ENCODE measurements at places on chromosomes 1 and 21. TPM values are rescaled to one million over a fixed set of nuclear protein-coding genes. Genes with fewer than 3 reads are reported as not detected.

- DNase-seq = no peak
Observed at GRCh38 chr1:111639602-111640198, 20.1 kb downstream of the RAP1A start.

DNA sequence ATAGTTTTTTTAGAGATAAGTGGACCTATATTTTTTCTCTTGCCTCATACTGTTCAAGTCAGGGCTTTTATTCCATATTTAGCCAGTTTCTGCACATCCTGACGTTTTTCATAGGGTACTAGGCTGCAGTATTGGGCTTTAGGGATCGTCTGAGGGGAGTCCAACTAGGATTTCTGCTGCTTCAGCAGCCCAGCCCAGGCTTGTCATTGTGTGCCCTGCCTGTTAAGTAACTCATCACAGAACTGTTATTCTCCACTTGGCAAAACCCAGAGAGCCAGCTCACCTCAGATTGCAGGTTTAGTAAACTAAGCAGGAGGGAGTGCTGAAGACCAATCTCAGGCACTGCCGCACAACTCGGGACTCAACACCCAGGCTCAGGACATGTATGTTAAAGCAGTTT lies 2.8 kb downstream of the GALNT2 start:
- DNase-seq = peak; percentile 41

GRCh38 chr1:214603819-214604252 lies 841 bp downstream of the CENPF start:
- DNase-seq = peak; percentile 67

Gene C4BPB
- not detected for total RNA-seq

Gene FMO4
- total RNA-seq = 2.5 TPM

Gene EPHA2
- 64.3 TPM for total RNA-seq

DNA sequence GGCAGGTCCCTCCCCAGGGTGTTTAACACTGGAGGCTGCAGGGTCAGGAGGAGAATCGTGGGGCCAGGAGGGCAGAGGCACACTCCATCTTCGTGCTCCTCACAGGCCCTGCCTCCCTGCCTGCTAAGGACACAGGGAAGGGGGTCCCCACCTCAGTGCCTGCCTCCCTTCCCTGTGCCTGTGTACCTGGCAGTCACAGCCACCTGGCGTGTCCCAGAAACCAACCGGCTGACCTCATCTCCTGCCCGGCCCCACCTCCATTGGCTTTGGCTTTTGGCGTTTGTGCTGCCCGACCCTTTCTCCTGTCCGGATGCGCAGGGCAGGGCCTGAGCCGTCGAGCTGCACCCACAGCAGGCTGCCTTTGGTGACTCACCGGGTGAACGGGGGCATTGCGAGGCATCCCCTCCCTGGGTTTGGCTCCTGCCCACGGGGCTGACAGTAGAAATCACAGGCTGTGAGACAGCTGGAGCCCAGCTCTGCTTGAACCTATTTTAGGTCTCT lies 623 bp upstream of the BGLAP start:
- no peak for DNase-seq

- DNase-seq = no peak
Observed at GRCh38 chr1:185603158-185603557, 131.0 kb upstream of the HMCN1 start.

Gene IKBKE
- 7.3 TPM for total RNA-seq

DNA sequence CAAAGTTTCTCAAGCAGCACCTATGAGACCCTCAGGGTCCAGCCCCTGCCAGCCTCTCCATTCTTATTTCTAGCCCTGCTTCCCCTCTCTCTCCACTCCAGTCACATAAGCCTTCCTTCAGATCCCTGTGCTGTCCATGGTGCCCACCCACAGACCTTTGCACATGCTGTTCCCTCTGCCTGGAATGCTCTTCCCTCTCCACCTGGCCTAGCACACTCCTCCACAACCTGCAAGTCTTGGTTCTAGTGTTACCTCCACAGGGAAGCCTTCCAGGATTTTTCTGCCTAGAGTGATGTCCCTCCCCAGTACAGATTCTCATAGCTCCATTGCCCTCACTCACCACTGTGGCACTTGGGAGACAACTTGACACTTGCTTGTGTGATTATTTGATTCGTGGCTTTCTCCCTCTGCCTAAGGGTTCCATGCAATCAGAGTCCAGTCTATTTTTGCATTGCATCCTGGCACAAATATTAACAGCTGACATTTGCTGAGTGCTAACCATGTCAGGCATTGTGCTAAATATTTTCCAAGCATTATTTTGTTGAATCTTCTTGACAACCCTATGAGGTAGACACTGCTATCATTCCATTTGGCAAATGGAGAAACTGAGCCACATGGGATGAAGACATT lies 127.3 kb downstream of the SYF2 start:
- DNase-seq = no peak

Gene GJA8
- not detected for total RNA-seq

Gene YOD1
- 11.6 TPM for total RNA-seq

Gene CASZ1
- total RNA-seq = 5.6 TPM

DNA sequence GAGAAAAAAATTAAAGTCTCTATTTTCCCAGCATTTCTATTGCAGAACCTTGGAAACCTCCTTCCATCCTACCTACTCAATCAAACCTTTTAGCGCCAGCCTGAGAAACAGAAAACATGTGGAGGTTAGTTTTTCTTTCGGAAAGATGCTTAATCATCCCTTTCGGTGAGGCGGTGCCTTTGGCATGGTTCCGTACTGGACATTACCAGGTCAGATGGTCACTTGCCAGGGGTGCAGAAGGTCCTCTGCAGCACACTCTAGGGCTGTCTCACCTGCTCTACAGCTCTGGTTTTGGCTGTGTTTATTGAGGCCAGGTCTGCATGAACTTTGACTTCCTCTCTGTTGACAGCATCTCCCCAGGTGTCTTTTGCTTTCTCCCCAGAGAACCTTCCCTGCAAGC lies 121.5 kb downstream of the PLD5 start:
- no peak for DNase-seq

DNA sequence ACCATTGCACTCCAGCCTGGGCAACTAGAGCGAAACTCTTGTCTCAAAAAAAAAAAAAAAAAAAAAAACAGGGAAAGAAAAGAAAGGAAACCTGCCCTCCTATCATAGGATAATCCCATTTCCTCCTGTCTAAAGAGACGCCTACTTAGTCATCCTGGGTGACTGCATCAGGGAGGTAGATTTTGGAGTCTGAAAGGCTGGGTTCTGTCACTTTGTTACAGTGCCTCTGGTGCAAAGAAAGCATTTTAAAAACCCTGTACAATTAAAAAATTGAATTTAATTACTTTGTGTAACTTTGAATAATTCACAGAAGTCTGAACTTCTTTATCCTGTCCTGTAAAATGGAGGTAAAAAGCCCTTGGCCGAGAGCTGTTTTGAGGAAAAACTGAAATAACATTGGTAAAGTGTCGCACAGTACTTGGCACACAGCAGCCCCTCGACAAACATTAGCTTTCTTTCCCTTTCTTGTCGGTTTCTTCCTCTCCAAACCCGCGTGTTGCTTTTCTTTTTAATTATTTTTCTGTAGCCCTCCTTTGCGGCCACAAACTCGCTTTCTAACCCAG lies 657 bp upstream of the HDAC1 start:
- no peak for DNase-seq

- no peak for DNase-seq
Observed at GRCh38 chr1:102595106-102595505, 513.2 kb downstream of the COL11A1 start.

GRCh38 chr1:93461236-93461635 lies 13.3 kb downstream of the FNBP1L start:
- DNase-seq = no peak

Gene CD53
- not detected for total RNA-seq

DNA sequence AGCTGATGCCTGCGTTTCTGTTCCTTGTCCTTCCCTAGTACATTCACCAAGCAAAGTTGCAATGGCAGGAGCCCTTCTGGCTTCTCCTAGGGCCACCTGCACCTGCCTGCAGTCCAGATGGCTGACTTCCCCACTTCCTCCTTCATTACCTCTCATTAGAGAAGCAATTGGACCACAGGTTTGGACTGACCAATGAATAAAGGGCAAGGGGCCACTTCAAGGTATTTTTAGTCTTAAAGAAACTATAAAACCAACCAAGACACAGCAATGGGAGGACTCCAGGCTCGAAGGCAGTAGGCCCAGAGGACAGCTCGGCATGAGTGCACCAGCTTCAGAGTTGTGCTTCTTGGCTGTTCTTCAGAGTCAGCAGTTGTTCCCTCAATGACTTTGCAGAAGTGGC lies 60.8 kb upstream of the ROR1 start:
- no peak for DNase-seq

DNA sequence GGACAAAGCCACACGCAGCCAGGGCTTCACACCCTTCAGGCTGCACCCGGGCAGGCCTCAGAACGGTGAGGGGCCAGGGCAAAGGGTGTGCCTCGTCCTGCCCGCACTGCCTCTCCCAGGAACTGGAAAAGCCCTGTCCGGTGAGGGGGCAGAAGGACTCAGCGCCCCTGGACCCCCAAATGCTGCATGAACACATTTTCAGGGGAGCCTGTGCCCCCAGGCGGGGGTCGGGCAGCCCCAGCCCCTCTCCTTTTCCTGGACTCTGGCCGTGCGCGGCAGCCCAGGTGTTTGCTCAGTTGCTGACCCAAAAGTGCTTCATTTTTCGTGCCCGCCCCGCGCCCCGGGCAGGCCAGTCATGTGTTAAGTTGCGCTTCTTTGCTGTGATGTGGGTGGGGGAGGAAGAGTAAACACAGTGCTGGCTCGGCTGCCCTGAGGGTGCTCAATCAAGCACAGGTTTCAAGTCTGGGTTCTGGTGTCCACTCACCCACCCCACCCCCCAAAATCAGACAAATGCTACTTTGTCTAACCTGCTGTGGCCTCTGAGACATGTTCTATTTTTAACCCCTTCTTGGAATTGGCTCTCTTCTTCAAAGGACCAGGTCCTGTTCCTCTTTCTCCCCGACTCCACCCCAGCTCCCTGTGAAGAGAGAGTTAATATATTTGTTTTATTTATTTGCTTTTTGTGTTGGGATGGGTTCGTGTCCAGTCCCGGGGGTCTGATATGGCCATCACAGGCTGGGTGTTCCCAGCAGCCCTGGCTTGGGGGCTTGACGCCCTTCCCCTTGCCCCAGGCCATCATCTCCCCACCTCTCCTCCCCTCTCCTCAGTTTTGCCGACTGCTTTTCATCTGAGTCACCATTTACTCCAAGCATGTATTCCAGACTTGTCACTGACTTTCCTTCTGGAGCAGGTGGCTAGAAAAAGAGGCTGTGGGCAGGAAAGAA lies 8.1 kb downstream of the PSRC1 start:
- peak; percentile 64 for DNase-seq

GRCh38 chr1:180779584-180779983 lies 133.1 kb upstream of the KIAA1614 start:
- DNase-seq = no peak

Gene TMEM61
- 0.29 TPM for total RNA-seq

GRCh38 chr1:29238620-29239002 lies 2.3 kb downstream of the PTPRU start:
- DNase-seq = peak; percentile 71

- DNase-seq = no peak
Observed at GRCh38 chr21:31382060-31382459, 38.0 kb upstream of the TIAM1 start.

Gene ILDR2
- total RNA-seq = 0.38 TPM

GRCh38 chr1:182984621-182985020 lies 31.7 kb upstream of the SHCBP1L start:
- no peak for DNase-seq

Gene RAB7B
- total RNA-seq = 0.09 TPM
